Testis (tissue), 5 donors: ENCODE measurements at places on chromosomes 5 and 9.

GRCh38 chr5:56580864-56581263, 234.5 kb upstream of the MAP3K1 start:
- DNase-seq: no peak

DNA sequence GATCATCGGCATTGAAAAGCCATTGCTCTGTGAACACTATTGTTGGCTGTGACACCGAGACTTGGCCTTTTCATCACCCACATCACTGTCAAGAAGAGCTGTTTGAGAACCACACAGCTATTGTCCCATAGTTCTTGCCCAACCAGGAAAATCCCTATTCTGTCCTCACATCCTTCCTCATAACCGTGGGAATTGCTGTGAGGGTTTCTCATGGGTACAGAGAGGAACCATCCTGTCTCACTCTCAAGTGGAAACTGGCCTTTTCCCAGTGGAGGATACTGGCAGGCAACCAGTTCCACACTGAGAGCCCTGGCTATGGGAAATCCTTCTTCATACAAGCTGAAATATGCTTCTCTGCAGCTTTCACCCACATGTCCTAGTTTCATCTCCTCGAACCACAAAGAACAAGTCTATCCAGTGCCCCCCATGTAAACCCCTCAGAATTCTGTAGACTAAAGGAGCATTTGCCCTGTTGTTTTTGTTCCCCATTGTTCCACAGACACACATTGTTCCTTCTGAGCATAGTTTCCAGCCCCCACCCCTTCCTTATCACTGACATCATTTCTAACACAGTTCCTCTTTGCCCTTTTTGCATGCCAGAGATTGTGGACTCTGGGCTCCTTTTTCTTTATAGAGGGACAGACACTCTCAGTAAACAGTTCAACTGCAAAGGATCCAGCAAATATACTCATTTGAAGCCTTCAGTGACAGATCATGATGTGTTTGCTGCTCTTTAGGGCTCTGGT, 57.8 kb upstream of the C5orf46 start:
- DNase-seq: no peak

DNA sequence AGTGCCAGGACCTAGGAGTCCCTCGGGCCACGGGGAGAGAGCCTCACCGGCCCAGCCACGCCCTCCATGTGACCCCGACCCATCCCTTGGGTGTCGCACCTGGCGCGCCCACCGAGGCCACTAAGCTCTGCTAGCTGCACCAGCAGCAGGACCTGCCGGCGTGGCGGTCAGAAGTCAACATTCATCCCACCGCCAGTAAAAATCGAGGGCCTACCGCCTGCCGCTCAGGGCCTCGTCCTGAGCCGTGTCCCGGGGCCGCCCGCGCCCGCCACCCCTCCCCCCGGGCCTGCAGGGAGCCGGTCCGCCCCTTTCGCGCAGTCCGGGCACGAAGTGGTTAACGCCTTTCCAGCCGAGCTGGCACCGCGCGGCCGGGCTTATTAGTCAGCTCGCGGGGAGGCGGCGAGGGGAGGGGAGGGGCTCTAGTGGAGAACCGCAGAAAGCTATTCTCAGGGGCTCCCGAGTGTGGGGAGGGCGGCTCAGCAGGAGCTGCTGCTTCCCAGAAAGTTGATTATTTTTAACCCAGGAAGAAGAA, 124.4 kb downstream of the C9orf50 start:
- DNase-seq: peak; percentile 97

DNA sequence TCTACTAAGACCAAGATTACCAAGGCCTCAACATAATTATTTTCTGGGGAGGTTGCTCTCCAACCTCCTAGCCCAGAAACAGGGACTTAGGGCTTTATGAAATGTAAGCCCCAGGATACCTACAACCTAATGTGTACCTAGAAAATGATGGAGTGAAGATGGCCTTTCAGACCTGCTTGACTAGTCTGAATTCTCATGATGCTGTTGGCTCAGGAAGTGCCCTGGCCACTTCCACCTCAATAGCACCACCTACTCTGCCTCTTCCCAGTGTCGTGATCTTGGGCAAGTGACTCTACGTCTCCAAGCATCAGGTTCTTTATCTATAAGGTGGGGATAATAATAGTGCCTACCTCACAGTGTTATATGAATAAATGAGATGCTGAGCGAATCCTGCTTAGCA, 57.9 kb upstream of the GARNL3 start:
- no peak for DNase-seq

GRCh38 chr5:126741361-126741760, 35.6 kb upstream of the LMNB1 start:
- DNase-seq: no peak
